Vein endothelial cell (primary cell): ENCODE measurements at places on chromosomes 5 and 9. TPM values are rescaled to one million over a fixed set of nuclear protein-coding genes. Genes with fewer than 3 reads are reported as not detected.

The LVRN gene
- 0.10 and 0.33 TPM in 2 replicates for total RNA-seq

The PCDHGA5 gene
- total RNA-seq = 1.5 and 1.6 TPM in 2 replicates

The CCDC112 gene
- total RNA-seq = 6.9 and 8.5 TPM in 2 replicates

The CATSPER3 gene
- total RNA-seq = under 0.01 TPM in 1 of 2 replicates, not detected in the other

The CDC25C gene
- 4.2 and 7.9 TPM in 2 replicates for total RNA-seq

The FAM153A gene
- not detected in 2 replicates for total RNA-seq

The ZER1 gene
- 14.0 and 23.2 TPM in 2 replicates for total RNA-seq

The RANBP17 gene
- 6.2 and 11.1 TPM in 2 replicates for total RNA-seq
